ENCODE measurements at places on chromosomes 5 and 9.

DNA sequence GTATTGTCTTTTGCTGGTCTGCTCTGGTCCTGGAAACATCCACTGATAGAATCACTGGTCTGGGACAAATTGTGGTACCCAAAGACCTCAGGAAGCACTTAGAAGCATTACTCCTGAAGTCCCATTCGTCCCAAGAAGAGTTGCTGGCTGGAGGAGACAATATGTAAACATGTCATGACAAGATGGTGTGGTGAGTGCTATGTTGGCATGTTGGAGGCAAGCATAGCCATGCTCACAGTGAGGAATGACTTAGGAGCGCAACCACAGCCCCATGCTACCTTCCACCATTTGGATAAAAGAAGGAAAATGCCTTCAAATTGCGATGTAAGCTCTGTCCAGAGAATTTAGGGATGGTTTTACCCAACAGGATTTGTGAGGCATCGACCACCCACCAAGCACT, 115.8 kb upstream of the STC2 start:
- no peak for DNase-seq

GRCh38 chr9:98168941-98169488, 23.4 kb downstream of the CORO2A start:
- DNase-seq: peak; percentile 25

DNA sequence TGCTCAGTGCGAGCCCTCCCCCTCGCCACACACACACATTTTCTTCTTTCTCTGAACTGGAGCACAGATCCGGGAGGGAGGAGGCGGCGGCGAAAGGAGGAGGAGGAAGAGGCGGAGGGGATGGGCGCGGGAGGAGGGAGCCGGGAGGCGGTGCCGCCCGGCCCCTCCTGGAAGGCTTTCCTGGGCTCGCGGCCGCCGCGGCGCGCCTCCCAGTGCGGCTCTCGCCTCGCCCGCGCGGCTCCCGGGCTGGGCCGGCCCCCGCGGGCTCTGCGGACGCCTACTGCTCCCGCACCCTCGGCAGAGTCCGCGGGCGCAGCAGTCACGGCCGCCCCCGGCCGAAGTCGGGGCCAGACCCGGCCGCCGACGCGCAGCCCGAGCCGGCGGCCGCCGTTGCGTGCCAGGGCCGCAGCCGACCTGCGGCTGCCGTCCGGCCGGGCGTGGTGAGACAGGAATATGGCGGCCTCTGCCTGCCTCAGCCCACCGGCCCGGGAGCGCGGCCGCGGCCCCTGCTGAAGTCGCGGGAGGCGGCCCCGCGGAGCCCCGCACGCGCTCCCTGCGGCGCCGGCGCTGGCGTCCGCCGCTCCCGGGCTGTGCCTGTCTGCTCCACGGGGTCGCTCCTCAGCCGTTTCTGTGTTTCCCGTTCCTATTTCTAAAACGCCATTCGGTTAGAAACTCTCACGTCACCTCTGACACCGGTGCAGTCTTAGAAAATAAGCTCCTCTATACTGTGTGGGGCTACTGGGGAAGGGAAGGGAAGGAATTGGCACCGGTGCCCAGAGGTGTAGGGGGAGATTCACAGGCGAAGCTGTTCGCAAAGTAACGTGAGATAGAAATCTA, 500 bp upstream of the GNAQ start:
- DNase-seq: peak; percentile 42

DNA sequence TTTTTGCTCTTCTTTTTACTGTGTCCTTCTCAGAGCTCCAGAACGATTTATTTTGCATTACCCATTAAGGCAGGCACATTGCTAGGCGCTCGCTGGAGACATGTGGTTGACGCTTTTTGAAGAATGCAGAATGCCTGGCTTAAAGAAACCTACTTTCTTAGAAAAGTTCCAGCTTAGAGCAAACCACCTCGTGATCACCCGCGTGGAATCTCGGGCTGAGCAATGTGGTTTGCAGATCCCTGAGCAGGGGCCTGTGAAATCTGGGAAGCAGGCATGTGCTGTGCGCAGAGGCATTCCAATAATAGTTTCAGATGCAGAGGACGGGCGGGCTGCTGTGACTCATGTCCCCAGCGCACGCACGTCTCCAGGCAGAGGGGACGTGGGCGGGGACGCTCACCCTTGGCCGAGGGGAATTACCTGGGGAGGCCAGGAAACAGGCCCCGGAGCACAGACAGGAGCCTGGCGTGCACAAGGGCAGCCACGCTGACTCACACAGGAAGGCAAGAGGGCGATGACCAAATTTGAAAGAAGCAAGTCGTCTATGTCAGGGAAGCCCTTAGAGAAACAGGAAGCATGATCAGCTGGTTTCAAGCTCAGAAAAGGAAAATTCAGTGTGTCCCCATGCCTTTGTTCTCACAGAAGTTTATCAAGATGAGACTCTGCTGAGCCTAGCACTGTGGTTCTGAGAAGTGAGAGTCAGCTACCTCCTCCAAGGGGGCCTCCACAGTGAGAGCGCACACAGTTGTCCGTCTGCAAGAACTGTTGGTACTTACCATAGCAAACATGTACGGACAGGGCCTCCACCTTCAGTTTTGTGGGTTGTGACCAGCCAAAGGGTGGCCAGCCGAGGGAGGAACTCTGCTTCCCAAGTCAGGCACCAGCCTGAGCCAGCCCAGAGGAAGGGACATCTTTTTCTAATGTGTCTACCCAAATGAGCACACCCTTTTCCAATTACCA, 218.6 kb downstream of the PIK3R1 start:
- peak; percentile 94 for DNase-seq

- DNase-seq: no peak
Measured at GRCh38 chr5:169121630-169122420, 179.1 kb downstream of the SLIT3 start.

GRCh38 chr5:83967417-83967816, 246.8 kb upstream of the HAPLN1 start:
- no peak for DNase-seq

DNA sequence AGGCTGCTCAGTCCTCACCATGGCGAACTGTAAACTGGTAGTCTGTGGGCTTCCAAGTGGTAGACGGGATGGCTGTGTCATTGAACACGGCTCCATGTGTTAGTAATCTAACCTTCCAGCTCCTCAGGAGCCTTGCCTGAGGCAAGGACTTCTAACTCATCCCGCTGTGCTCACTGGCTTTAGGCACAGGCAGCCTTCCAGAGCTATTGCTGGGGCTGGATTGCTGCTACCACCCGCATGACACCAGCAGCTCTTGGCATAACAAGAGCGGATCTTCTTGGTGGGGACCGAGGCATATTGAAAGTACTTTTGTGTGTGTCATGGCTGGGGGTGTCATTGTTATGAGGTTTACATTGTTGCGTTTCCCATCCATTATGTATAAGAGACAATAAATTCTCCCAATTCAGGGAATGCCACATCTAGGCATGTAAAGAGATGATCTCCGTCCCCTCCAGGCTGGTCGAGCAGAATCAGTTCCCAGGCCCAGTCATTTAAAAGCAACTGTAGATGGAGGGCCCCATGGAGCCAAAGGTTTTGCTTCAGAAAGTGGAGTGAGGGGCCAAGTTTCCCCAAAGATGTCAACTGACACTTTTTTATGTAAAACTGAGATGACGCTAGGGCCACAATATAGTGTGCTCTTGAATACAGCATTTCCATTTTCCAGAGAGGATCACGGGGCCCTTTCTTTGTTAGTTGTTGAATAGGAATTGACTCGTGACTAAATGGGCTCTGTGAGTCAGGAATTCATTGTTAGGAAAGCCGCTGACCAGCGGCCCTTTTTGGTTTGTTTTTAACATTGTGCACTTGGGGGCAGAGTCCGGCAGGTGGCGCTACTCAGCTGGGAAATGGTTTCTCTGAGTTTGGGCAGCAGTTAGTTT, 759.5 kb downstream of the TAF11L14 start:
- no peak for DNase-seq

- no peak for DNase-seq
Measured at GRCh38 chr5:135444360-135444759, 2.8 kb downstream of the DCANP1 start.

GRCh38 chr9:35656348-35656747, 1.5 kb downstream of the RMRP start:
- DNase-seq: no peak

Data from stimulated activated CD4-positive, alpha-beta T cell treated with anti-CD3 and anti-CD28 coated beads, Interleukin-15, amount 100 ng/mL, for 48 hours (primary cell).